Fibroblast of the aortic adventitia (primary cell): ENCODE measurements at places on chromosomes 12 and 14. TPM values are rescaled to one million over a fixed set of nuclear protein-coding genes. Genes with fewer than 3 reads are reported as not detected.

ANO2 gene
- total RNA-seq = not detected in 2 replicates

TSPAN8 gene
- 7.1 and 15.5 TPM in 2 replicates for total RNA-seq

ACSM4 gene
- total RNA-seq = not detected in 2 replicates

A2ML1 gene
- total RNA-seq = under 0.01 TPM in 1 of 2 replicates, not detected in the other

RHOJ gene
- total RNA-seq = 7.4 and 13.5 TPM in 2 replicates

NRL gene
- total RNA-seq = 0.90 and 4.1 TPM in 2 replicates

LHX5 gene
- not detected in 2 replicates for total RNA-seq

LTBP2 gene
- 58.5 and 157 TPM in 2 replicates for total RNA-seq
